ENCODE measurements at places on chromosomes 5 and 9.

- no peak for DNase-seq
These were observed 104.8 kb downstream of the LPAR1 start for GRCh38 chr9:110933350-110934001.

GRCh38 chr5:55030676-55031369 lies 6.8 kb downstream of the GZMK start:
- DNase-seq, result no peak

GRCh38 chr5:94562327-94562971 lies 56.0 kb downstream of the KIAA0825 start:
- no peak for DNase-seq

- DNase-seq, result no peak
These were observed 160.1 kb upstream of the DAB2 start for GRCh38 chr5:39584927-39585326.

GRCh38 chr9:12859704-12860251 lies 85.0 kb downstream of the LURAP1L start:
- peak; percentile 12 for DNase-seq

GRCh38 chr9:87888501-87888900 lies 5.8 kb downstream of the SPATA31E1 start:
- DNase-seq, result no peak

DNA sequence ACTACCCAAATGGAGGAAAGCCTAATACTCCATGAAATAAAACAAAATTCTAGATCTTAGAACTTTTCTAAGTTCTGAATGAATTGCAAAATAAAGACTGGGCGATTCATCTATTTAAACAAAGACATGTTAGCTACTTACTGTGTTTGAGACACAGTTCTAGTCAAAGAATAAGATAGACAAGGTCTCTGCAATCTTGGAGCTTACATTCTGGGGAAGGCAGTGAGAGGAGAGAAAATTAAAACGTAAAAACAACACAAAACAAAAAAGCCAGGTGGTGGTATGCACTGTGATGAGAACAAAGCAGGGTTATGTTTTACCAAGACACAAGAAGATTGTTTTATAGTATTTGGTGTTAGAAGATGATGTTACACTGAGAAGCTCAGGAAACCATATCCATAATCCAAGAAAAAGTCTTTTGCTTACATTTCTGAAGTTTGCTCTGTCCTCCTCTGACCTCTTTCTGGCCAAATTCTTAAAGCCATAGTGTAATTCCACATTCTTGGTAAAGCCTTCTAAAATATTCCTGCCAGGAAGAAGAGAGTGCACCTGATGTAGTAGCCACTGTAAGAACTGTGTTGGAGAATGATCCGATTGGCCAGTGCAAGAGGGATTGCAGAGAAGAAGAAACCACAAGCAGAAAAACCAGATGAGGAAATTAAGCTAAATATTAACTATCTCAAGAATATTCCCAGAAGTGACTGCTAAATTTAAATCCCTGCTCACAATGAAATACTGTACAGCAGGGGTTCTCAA lies 218.4 kb downstream of the PCSK1 start:
- DNase-seq, result no peak

DNA sequence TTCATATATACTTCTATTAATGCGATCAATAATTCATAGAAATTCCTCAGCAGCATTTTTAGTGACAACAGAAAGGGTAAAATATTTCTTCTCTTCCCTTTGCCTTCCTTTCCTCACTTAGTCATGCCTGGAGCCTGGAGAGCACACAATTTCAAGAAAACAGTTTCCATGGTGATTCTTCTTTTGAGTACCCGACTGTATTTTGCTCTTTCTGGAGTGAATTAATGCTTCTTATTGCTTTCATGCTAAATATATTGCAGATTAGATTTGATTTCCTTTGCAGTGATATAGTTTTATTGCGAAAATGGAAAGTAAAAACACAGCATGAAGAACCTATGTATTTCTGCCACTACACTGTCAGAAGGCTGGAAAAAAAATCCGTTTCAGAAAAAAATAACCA lies 153.5 kb downstream of the PPP2R2B start:
- DNase-seq, result no peak

DNA sequence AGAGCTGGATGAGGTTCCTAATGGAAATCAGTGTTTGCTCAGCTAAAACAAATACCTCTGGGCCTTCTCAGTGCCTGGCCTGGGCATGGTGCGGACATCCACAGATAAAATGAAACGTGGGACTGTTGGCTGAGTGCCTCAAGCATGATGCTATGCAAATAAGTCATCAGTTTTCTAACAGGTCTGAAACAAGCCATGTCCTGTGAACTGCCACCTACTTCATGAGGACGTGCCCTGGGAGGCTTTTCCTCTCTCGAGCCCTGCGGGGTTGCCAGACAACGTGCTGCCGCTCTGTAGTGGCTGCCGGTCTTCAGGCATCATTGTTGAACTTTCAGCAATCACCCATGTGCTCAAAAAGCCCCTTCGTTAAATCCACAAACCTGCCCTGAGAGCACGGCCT lies 240.4 kb upstream of the IRX2 start:
- no peak for DNase-seq

DNA sequence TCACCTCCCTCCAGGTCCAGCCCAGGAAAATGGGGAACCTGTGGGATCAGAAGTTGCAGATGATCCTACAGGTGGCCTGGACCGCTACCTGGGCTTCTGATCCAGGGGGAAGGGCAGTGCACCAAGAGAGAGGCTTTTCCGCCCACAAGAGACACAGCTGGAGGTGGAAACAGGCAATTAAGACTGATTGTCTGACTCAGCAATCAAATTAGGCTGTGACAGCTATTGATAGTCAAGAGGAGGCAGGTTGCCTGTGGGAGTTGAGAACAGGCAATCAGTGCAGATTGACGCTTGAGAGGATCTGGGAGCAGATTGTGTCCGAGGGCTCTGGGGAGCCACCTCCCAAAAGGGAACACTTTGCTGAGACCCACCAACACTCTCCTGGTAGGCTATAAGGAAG lies 71.1 kb upstream of the SLC44A1 start:
- DNase-seq, result no peak

DNA sequence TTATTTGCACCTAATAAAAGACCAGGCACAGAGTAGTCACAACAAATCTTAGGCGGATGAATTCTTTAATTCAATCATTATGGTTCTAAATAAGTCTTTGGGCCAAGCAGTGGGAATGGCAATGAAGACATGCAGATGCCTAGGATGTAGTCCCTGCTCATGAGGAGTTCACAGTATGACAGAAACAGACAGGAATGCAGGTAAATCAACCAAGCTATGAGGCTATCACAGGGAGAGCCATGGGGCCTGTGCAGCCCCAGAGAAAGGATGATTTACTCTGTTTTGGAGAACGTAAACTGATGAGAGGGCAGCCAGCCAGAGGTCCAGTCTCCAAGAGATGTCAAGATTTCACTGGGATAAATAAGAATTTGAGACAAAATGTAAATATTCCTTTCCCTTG lies 129.4 kb downstream of the TRIM32 start:
- DNase-seq, result no peak

DNA sequence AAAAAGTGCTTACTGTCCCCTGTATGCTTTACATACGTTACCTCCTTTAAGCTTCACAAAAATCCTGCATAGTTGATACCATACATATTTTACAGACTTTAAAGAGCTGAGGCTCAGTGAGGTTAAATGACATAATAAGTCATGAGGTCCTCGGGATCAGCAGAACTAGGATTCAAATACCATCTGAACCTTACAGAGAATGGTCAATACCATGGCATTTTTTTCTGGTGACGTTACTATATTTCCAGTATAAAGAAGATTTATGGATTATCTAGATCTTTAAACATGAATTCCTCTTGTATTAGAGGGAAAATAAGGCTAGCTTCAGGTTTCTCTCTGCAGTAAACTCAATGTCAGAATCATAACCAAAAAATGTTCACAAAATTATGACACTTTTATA lies 153.7 kb upstream of the GPR151 start:
- no peak for DNase-seq

DNA sequence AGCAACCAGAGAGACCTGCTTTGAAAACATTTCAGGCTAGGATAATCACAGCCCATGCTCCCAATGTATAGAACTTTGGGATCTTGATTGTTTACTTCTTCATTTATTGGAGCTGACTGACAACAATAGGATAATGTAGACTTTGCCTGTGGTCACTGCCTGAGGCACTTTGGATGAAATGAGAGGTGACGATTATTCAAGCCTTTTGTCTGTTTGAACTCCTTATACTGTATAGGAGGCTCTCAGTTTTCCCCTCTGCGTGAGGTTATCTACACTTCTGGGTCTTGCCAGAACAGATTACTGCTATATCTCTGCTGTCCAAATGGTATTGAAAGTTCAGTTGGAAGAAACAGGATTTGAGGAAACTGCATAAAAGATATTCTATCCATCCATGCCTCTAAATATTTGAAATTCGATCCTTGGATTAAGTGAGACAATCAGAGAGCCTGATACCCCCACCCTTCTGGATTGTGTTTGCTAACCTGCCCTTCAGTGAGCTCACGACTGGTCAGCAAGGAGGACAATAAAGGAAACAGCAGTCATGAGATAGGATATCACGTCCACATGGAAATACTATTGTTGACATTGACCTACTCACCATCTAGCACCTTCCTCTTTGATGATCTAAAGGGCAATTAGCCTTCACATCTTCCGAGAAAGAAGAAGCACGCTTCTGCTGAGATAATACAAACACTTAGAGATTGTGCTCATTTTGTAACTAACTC lies 98.1 kb downstream of the DOCK8 start:
- DNase-seq, result no peak

GRCh38 chr9:68750255-68750654 lies 45.2 kb downstream of the PIP5K1B start:
- DNase-seq, result no peak

GRCh38 chr5:139397921-139398320 lies 3.0 kb upstream of the PROB1 start:
- DNase-seq, result no peak
